ENCODE measurements at places on chromosomes 4 and X. TPM values are rescaled to one million over a fixed set of nuclear protein-coding genes. Genes with fewer than 3 reads are reported as not detected.

Gene GYG2
- 11.0 TPM for total RNA-seq

Gene EOLA1
- 14.9 TPM for total RNA-seq

Gene TEC
- 2.8 TPM for total RNA-seq

Gene FGF2
- total RNA-seq, result 8.7 TPM

Gene ADAM29
- not detected for total RNA-seq

Gene RAI2
- 5.3 TPM for total RNA-seq

Gene EGF
- 9.3 TPM for total RNA-seq

Gene FATE1
- total RNA-seq, result 0.29 TPM

Gene MAOB
- 12.9 TPM for total RNA-seq

Gene ZMAT1
- 7.1 TPM for total RNA-seq

Gene NPFFR2
- total RNA-seq, result 0.76 TPM

Gene HS3ST1
- 4.1 TPM for total RNA-seq

Gene NR3C2
- 32.6 TPM for total RNA-seq

Gene BMX
- total RNA-seq, result 0.70 TPM

Gene TMEM156
- 4.0 TPM for total RNA-seq

Gene RIPPLY1
- 1.3 TPM for total RNA-seq

Gene CTAG2
- total RNA-seq, result not detected

Gene TAF7L
- total RNA-seq, result 0.18 TPM

Gene TBC1D14
- total RNA-seq, result 52.3 TPM

Gene SASH3
- 6.7 TPM for total RNA-seq

Gene EGFL6
- total RNA-seq, result 20.2 TPM

Gene PPBP
- 26.9 TPM for total RNA-seq

Gene CFI
- 97.7 TPM for total RNA-seq

Gene MTTP
- 3.4 TPM for total RNA-seq

Gene GLUD2
- 2.3 TPM for total RNA-seq

Gene FAM199X
- total RNA-seq, result 32.7 TPM

Gene VCX3A
- not detected for total RNA-seq

Gene FAM9C
- 0.06 TPM for total RNA-seq

Gene CNKSR2
- 3.2 TPM for total RNA-seq

Gene STARD8
- 32.3 TPM for total RNA-seq

Gene MRPS18C
- total RNA-seq, result 17.3 TPM

Gene SPATA18
- total RNA-seq, result 1.9 TPM

Gene NUDT10
- 7.3 TPM for total RNA-seq

Gene F8
- 13.7 TPM for total RNA-seq

Gene KCND1
- total RNA-seq, result 2.7 TPM

Gene ELF4
- total RNA-seq, result 9.5 TPM

Gene ADGRA3
- 62.5 TPM for total RNA-seq

Gene TSPAN5
- 23.4 TPM for total RNA-seq

Gene SLC4A4
- 63.1 TPM for total RNA-seq

Gene IGSF1
- total RNA-seq, result 9.3 TPM

Gene RNF128
- total RNA-seq, result 7.6 TPM

Gene TEX11
- total RNA-seq, result not detected

Gene YTHDC1
- 113 TPM for total RNA-seq

Gene IGFBP7
- 675 TPM for total RNA-seq

Gene MSX1
- total RNA-seq, result 0.82 TPM

Gene SSX2
- not detected for total RNA-seq

Gene KLKB1
- 0.82 TPM for total RNA-seq

Gene SLC9B2
- 15.2 TPM for total RNA-seq

Gene ERAS
- not detected for total RNA-seq

Gene SYN1
- total RNA-seq, result 0.64 TPM

Gene PRR32
- 9.7 TPM for total RNA-seq

Gene TDO2
- total RNA-seq, result 2.7 TPM

Gene CCSER1
- 98.9 TPM for total RNA-seq

Gene RPL34
- total RNA-seq, result 1,271 TPM

Gene RBMX
- 222 TPM for total RNA-seq

Gene F9
- not detected for total RNA-seq
